NCI-H2227 treated with DMSO at 0.1 percent for 48 hours (cell line): ENCODE measurements at places on chromosomes 7 and 10.

DNA sequence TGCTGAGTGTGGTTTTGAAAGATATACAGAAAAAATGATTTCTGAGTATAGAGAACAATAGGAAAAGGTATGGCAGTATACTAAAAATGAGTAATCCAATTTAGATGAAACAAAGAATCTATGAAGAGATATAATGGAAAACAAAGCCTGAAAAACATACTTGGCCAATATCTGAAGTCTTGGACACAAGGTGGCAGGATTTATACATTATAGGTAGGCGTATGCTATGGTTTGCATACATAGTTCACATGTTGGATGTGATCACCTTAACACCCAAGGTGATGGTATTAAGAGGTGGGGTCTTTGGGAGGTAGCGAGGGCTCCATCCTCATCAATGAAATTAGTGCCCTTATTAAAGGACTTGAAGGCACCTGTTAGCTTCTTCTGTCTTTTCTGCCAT is 34.5 kb upstream of the BPGM start:
- DNase-seq, result no peak

DNA sequence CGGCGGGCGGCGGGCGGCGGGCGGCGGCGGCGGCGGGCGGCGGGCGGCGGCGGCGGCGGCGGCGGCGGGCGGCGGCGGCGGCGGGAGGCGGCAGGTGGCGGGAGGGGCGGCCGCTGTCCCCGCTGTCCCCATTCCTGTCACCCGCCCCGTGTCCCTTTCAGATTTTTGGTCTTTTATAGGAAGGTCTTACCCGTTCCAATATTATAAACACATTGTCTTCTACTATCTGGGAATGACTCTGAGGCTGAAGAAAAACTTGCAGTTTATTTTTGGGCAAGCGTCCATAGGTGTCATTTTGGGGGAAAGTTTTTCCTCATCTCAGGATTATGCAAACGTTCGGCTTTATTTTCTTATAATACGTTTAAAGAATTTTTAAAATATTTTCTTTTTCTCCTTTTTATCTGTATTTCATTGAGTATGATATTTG is 578 bp downstream of the ZNF713 start:
- no peak for DNase-seq

DNA sequence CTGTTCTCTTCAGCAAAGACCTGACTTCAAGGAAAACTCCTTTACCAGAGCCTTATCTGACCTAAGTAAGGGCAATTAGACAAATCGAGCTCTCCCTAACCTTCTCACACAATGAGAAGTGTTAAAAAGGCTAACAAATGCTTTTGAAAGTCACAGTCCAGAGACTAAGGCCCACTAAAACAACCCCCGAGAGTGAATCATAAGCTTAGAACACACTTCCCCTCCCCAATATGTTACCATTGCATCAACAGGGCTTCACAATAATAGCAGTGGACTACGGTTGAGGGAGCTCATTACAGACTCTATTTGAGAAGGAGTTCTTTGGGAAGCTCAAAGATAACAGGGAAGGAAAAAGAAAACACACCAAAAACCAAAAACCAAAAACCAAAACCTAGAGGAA is 28.6 kb upstream of the ZEB1 start:
- DNase-seq, result no peak

DNA sequence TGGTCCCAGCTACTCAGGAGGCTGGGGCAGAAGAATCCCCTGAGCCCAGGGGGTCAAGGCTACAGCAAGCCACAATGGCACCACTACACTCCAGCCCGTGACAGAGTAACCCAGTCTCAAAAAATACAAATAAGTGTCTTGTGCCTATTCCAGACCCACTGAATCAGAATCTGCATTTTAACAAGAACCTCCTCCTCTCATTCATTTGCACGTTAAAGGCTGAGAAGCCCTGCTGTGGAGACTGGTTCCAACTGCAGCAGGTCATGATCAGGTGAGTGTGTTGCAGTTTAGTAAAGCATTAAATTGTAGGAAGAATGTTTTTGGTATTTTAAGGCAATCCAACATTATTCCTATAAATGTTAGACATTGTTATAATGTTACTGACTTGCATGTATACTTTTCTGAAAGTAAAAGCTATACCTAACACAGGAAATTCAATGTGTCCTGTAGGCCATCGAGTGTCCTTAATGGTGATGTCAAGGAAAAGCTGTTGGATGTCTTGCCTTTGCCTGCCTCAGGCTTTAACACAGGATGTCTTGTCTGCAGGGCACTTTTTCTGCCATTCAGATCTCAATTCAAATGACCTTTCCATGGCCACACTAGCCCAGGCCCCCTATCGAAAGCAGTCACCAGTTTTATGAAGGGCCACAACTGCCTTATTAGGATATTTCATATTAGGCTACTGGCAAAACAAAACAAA is 30.4 kb downstream of the MKRN1 start:
- no peak for DNase-seq
